ENCODE measurements at places on chromosomes 2 and 18. TPM values are rescaled to one million over a fixed set of nuclear protein-coding genes. Genes with fewer than 3 reads are reported as not detected.

Gene SGPP2
- 0.89 TPM for total RNA-seq

Gene EFR3B
- 0.08 TPM for total RNA-seq

Gene OSR1
- not detected for total RNA-seq

Gene PLEKHH2
- total RNA-seq, result 1.9 TPM

Gene IL18R1
- 40.3 TPM for total RNA-seq

Gene CRYBA2
- not detected for total RNA-seq

Gene OTX1
- not detected for total RNA-seq

Gene HOXD12
- not detected for total RNA-seq

Gene SULT1C4
- total RNA-seq, result not detected

Gene CNTNAP5
- not detected for total RNA-seq

Gene MPP4
- total RNA-seq, result not detected

Gene ADD2
- 20.9 TPM for total RNA-seq

Gene PIEZO2
- not detected for total RNA-seq

Gene TMEM185B
- total RNA-seq, result 26.2 TPM

Gene SERPINB4
- total RNA-seq, result not detected

Gene NT5DC4
- total RNA-seq, result not detected

Gene FABP1
- total RNA-seq, result not detected

Gene SLC9A2
- total RNA-seq, result not detected

Gene CDCA7
- total RNA-seq, result 81.5 TPM

Gene MALT1
- 71.6 TPM for total RNA-seq

Gene ATP8B1
- total RNA-seq, result 0.25 TPM

Gene CCDC121
- 1.1 TPM for total RNA-seq

Gene CPS1
- 1.1 TPM for total RNA-seq

Gene TEKT4
- total RNA-seq, result not detected

Gene KIF1A
- 2.0 TPM for total RNA-seq

Gene FAM98A
- 33.0 TPM for total RNA-seq

Gene INHBB
- total RNA-seq, result not detected

Gene VWA3B
- not detected for total RNA-seq

Gene DES
- total RNA-seq, result not detected

Gene LRRTM4
- not detected for total RNA-seq

Gene DNAJC5G
- not detected for total RNA-seq

Gene DGKD
- total RNA-seq, result 132 TPM

Gene CFC1
- total RNA-seq, result not detected

Gene MROH2A
- not detected for total RNA-seq

Gene PRSS56
- total RNA-seq, result not detected

Gene GKN2
- total RNA-seq, result not detected

Gene TMEM163
- total RNA-seq, result 0.19 TPM

Gene CPLX4
- not detected for total RNA-seq

Gene GPR35
- total RNA-seq, result 19.3 TPM

Gene EN1
- not detected for total RNA-seq

Gene NT5C1B
- total RNA-seq, result not detected

Gene FAM237A
- total RNA-seq, result not detected

Gene NEU2
- not detected for total RNA-seq
